ENCODE measurements at places on chromosomes 2 and 18.

DNA sequence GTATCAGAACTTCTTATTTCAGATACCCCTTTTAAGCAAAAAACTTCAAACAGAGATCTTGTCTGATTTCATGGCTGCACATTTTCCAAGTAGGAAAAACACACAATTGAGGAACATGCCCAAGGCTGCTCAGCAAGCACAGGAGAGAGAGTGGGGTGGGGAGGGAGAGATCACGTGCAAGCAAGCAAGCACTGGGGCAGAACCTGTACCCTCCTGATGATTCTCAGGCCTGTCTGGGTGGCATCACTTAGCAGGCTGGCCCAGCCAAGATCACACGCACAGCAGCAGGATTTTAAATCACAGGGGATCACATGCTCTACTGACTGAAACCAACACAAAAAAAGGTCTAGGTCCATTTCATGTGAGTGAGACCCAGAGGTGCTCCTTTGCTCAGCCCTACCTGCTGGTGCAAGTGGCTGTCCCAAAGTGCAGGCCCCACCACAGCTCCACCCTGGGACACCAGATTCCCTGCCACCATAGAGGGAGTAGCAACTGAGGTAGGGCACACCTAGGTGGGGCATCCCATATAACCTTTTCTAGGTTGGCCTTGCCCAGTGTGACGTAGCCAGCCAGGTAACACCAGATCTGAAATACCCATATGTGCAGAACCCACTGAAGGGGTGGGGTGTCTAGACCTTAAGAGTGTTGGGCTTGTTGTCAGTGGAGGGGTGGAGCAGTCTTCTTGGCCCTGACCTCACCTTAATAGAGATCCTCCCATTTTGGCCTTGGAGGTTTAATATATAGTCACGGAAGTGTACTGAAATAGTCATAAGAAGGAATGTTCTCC lies 1.8 kb upstream of the LYPD6B start:
- no peak for DNase-seq

- DNase-seq: no peak
Observed at GRCh38 chr2:169662744-169663143, 31.5 kb downstream of the CFAP210 start.

GRCh38 chr2:44936715-44937687 lies 4.5 kb upstream of the SIX3 start:
- DNase-seq: no peak

- no peak for DNase-seq
Observed at GRCh38 chr18:30277676-30278075, 764.9 kb downstream of the DSC3 start.

DNA sequence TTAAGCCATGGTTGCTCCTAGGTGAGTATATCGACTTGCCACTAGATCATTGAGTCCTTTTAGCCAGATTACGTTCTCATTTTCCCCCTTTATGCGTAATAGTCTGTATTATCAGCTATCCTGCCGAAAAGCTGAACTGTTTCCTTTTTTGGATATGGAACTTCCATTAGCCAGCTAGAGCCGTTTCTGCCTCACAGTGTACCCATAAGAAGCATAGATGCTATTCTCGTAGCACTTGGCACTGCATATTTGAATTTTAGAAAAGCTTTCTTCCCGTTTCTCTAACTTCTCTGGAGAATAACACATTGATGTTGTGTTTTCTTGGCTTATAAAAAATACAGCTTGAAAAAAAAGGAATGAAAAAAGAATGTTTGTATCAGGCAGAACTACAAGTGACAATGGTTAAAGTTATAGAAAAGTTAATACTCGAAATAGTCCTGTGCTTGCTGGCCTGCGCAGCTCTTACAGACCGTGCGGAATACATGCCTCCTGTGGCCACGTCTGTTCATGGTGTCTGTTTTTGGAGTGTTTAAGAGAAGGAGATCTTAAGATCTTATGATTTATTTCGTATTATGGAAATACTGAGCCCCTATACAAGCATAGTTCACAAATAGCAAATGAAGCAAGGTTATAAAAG lies 710 bp downstream of the DUSP19 start:
- DNase-seq: no peak

- DNase-seq: no peak
Observed at GRCh38 chr18:25097057-25097456, 254.9 kb downstream of the ZNF521 start.

Data from activated T-cell treated with anti-CD3 and anti-CD28 coated beads, Interleukin-2, amount 50 U/mL, for 48 hours (primary cell).